ENCODE measurements at places on chromosomes 7 and 10. TPM values are rescaled to one million over a fixed set of nuclear protein-coding genes. Genes with fewer than 3 reads are reported as not detected.

DNA sequence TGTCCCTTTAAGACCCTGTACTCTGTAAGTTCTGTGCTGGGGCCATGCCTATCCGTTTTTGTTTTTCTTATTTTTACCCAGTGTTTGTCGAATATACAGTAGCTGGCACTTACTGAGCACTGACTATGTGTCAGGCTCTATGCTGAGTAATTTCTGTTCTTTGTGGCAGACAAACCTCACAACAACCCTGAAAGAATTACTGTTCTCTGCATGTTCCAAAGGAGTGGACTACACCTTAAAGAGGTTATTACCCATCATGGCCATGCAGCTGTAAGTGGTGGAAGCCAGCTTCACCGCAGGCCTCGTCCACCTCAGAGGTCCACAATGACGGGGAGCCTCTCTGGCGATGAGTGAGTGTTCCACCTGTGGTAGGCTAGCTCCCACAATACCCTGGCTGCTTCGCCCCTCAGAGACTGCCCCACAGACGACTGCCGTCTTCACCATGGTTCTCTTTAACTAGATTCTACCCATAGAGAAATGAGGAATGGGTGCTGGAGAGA, 30.1 kb upstream of the RBM20 start:
- DNase-seq, result no peak

DNA sequence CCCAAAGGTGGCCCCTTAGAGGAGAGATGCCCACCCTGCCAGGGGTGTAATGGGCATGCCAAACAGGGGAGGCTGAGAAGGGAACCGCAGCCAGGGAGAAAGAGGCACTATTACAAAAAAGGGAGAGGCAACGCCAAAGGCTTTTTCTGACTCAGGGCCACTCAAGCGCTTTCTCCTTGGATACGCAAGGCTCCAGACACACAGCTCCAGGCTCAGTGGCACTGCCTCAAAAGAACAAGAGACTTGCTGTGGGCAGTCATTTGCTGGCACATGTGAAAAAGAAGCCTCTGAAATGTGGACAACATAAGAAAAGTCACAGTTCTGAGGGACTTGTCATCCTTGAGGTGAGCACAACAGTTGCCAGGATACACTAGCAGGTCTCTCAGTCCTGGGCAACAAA, 128.4 kb downstream of the DGKI start:
- no peak for DNase-seq

- no peak for DNase-seq
These were observed 3.4 kb upstream of the PNPLA8 start for GRCh38 chr7:108529341-108529740.

The VWDE gene
- 0.20 TPM for total RNA-seq

- no peak for DNase-seq
These were observed 5.1 kb upstream of the WNT16 start for GRCh38 chr7:121323515-121324302.

GRCh38 chr7:30231271-30231670, 53.1 kb upstream of the ZNRF2 start:
- no peak for DNase-seq

The EIF4EBP2 gene
- total RNA-seq, result 104 TPM

DNA sequence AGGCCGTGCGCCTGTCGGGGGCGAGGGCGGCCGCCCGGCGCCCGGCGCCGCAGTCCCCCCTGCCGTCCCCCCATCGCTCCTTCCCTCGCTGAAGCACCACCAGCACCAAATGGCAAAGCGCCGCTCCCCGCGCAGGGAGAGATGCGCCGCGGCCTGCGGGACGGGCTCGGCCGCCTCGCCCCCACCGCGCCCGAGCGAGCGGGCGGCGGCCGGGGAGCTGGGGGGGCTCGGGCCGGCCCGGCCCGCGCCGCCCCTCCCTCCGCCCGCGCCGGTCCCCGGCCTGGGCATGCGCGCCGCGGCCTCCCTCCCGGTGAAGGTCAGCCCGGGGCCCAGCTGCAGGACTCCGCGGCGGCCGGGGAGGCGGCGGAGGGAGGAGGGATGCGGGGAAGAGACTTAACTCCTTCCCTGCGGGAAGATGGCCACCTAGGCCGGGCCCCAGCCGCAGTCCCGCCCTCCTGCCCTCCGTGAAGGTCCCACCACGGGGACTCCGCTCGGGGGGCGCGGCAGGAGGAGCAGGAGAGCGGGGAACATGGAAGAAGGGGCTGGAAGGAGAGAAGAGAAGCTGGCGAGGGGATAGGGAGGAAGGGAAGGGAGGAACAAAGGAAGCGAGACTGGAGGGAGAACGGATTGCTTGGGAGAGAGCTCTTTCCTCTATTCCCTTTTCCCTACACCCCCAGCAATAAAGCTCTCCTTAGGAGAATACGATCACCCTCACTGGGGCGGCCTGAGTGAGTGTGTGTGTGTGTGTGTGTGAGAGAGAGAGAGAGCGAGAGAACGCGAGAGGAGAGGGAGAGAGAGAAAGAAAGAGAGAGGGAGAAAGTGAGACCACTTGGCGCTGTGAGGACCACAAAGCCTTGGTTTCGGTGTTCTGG, 3.4 kb upstream of the SMARCD3 start:
- DNase-seq, result peak; percentile 54

The MMRN2 gene
- total RNA-seq, result 8.9 TPM

- DNase-seq, result peak; percentile 84
These were observed 84.3 kb upstream of the ADRB1 start for GRCh38 chr10:113959383-113959760.

- no peak for DNase-seq
These were observed 13.5 kb downstream of the ING3 start for GRCh38 chr7:120964088-120964487.

All from transverse colon (tissue), 4 donors.